ENCODE measurements at places on chromosomes 1 and 21.

- DNase-seq: no peak
Observed at GRCh38 chr1:169824153-169824552, 29.4 kb upstream of the METTL18 start.

- DNase-seq: no peak
Observed at GRCh38 chr1:46813858-46814396, 15.1 kb downstream of the CYP4B1 start.

DNA sequence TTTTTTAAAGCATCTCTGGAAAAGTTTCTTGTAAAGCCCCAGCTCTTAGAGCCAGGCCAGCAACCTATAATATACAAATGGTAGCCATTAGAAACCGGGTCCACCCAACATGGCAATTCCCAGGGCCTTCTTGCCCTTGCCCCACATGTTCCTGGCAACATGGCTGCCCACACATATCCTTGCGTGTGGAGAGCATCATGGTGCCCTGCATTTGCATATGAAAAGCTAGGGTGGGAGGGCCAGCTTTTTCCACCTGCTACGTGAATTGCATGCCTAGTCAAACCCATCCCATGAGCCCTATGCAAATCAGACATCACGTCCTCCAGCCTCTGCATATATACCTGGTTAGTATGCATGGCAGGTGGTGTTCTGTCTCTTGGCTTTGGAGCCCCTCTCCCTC is 88.2 kb downstream of the RABGAP1L start:
- DNase-seq: no peak

- DNase-seq: no peak
Observed at GRCh38 chr1:85024736-85025135, 23.6 kb downstream of the MCOLN3 start.

GRCh38 chr1:69569576-69570328 is 2.0 kb downstream of the LRRC7 start:
- DNase-seq: no peak

DNA sequence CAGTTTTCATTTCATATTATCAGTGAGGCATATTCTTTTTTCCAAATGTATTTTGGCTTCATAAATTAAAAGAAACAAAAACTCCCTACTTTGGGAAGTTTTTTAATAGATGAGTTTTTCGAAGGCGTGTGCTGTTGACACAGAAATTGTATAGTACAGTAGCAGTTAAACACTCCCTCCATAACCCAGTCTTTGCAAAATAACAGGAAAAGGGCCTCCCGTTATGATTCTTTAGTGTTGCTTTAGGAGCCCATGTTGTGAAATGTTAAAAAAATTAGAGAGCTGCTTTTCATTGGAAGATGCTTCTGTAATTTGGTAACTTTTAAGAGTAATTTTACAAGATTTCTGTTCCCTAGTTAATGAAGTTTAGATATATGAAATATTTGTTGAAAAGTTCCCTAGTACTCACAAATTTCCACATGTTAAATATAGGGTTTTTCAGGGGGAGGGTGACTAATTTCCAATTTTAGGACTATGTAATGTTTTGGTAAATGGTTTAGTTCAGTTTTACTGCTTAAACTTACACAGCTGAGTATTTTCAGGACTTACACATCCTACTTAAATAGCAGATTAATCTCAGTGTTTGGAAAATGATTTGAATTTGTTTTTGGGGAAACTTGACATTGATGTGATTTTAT is 2.0 kb downstream of the CAMSAP2 start:
- DNase-seq: no peak

DNA sequence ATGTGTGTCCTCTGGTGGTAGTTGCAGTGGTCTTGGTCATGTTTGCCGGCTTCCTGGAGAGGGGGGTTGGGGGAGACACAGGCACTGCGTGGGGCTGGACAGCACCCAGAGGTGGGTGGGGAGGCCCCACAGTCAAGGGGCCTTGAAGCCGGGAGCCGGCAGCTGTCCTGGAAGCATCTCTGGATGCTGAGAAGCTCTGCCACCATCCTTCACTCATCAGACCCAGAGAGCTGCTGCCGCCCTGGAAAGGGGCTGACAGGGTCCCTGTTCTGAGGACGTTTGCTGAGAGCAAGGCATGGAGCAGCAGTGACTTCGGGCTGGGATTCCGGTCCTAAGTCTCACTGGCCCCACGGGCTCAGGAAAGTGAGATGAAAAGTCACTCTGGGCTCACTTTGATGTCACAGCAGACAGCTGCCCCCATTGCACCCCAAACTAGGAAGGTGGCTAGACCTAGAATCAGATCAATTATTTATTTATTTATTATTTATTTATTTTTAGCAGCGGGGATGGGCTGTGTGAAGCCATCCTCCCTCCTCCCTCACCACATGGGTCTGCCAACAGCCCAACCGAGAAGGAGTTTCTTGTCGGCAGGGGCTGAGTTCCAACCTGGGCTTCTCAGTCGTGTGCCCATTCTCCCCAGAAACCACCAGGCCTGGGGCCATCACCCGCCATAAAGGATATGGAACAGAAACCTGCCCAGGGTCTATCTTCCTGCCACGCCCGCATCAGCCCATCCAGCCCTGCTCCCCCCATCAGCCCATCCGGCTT is 547.4 kb downstream of the PTPRU start:
- DNase-seq: no peak

- no peak for DNase-seq
Observed at GRCh38 chr1:177871613-177872307, 98.1 kb downstream of the SEC16B start.

- DNase-seq: no peak
Observed at GRCh38 chr1:65939636-65940035, 146.9 kb downstream of the PDE4B start.

DNA sequence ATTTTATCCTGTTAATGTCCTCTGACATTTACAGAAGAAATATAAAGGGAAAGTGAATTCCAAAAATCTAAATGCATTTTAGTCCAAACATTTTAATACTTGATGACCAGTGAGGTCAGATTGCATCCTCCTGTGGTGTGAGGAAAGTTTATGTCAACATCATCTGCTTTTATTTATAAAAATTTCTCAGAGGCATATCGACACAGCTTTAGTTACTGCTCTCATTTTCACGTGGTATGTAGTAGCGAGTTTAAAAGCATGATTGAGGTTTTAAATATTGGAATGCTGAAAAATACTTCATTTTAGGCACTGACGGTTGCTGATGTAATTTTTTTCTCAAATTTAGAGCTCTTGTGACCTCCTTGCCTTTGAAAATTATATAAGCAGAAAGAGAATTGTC is 234.8 kb downstream of the HMCN1 start:
- DNase-seq: no peak

Data from NCI-H1436 treated with DMSO at 0.1 percent for 48 hours (cell line).